ENCODE measurements at places on chromosomes 7 and 10.

GRCh38 chr7:38451840-38452239 is 178.4 kb upstream of the TARP start:
- H3K27ac ChIP-seq, result no peak overlapping the region
- no peak for DNase-seq
- no peaks in the 10 kb centered on the region for H3K36me3 ChIP-seq
- no peak overlapping the region for H3K4me3 ChIP-seq
- H3K27me3 ChIP-seq, result no peaks in the 10 kb centered on the region

DNA sequence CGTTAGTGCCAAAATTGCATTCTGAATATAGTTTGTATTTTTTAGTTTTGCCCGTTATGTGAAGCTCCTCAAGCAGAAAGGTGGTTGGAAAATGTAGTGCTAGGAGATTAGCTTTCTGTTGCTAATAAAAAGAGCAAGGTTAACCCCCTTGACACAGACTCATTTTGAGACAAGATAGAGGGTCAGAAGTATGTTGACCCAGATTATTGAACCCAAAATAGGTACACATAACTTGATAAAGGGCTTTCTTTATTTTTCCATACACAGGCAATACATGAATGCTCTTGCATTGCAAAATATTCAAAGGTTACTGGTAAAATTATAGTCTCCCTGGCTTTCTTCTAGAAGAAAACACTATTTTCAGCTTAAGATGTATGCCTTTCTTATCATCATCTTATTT is 10.0 kb upstream of the PON2 start:
- H3K4me1 ChIP-seq, result no peaks in the 10 kb centered on the region
- no peaks in the 10 kb centered on the region for H3K27me3 ChIP-seq
- no peak for DNase-seq
- no peaks in the 10 kb centered on the region for H3K36me3 ChIP-seq
- H3K27ac ChIP-seq, result no peak overlapping the region

- no peak overlapping the region for H3K4me3 ChIP-seq
- DNase-seq, result no peak
- H3K27me3 ChIP-seq, result no peaks in the 10 kb centered on the region
- no peaks in the 10 kb centered on the region for H3K4me1 ChIP-seq
- H3K27ac ChIP-seq, result no peak overlapping the region
These were observed 164.2 kb downstream of the NXPH1 start for GRCh38 chr7:8597565-8597964.

- no peaks in the 10 kb centered on the region for H3K27me3 ChIP-seq
- no peak overlapping the region for H3K27ac ChIP-seq
- no peak overlapping the region for H3K4me3 ChIP-seq
- peaks cover 4% of the 10 kb centered on the region for H3K36me3 ChIP-seq
- DNase-seq, result peak; percentile 45
- peaks cover 5% of the 10 kb centered on the region for H3K4me1 ChIP-seq
These were observed 20.8 kb upstream of the GGCT start for GRCh38 chr7:30525429-30525828.

DNA sequence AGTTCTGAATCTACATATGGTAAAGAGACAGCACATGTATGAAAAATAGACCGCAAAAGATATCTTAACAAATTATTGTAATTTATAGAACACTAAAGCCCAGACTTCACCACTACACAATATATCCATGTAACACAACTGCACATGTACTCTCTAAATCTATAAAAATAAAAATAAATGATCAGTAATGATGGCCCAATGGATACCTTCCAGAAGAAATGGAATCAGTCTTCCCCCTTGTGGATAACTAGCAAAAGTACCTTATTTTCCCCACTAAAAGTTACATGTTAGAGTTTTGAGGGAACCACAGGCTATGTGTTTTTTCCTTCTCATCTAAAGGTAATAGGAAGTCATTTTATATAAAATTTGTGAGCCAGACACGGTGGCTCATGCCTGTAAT is 25.7 kb downstream of the C7orf25 start:
- no peak overlapping the region for H3K4me3 ChIP-seq
- H3K27ac ChIP-seq, result no peak overlapping the region
- DNase-seq, result no peak
- peaks cover 5% of the 10 kb centered on the region for H3K4me1 ChIP-seq
- no peaks in the 10 kb centered on the region for H3K36me3 ChIP-seq

GRCh38 chr7:88201305-88201704 is 18.5 kb downstream of the SRI start:
- no peak overlapping the region for H3K27ac ChIP-seq
- H3K4me3 ChIP-seq, result no peak overlapping the region
- H3K4me1 ChIP-seq, result no peaks in the 10 kb centered on the region
- no peak for DNase-seq

DNA sequence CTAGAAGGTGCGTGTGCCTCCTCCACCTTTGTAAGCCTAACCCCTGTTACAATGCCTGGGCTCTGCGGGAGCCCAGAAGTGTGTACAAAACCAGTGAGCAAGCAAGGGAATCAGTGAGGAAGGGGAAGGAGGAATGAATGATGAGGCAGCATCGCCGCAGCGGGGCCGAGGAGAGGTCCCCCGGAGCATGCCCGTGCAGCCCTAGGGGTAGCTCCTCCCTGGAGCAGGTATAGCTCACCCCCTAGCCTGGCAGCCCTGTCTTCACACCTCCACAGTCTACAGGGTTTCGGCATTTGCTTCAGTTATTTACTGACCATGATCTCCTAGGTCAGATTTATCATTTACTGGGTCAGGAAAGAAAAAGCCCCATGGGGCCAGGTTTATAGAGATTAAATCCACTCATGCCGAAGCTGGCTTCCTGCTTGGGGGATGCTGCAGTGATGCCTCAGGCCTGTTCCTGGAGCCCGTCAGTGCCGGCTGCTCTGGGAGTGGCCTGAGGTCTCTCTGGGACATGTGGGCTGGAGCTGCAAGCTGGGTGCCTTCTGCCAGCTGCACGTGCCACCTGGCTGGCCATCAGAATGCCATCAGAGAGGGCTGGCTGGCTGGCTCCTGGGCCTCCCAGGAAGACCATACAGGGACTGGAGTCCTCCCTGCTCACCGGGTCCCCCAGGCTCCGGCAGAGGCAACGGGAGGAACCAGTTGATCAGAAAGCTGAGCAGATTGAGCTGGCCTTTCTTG is 138.9 kb downstream of the GRK5 start:
- no peak overlapping the region for H3K27ac ChIP-seq
- no peak for DNase-seq
- peaks cover 64% of the 10 kb centered on the region for H3K4me1 ChIP-seq

DNA sequence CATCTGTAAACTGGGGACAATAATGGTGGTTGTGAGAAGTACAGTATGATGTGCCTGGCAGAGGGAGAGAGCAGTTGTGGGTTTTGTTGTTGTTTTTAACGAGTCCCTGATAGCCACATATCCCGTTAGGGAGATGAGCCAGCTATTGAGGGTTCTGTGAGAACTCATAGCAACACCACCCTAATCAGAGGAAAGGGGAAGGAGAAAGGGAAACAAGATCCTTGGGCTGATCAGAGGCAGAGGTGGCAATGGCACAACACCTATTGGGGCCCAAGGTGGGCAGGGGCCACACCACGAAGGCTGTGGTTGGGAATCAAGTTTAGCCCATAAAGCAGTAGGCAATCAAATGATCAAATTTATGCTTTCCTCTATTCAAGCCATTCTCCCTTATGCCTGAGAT is 1.7 kb upstream of the MRPS24 start:
- no peak overlapping the region for H3K4me3 ChIP-seq
- H3K36me3 ChIP-seq, result peaks cover 37% of the 10 kb centered on the region
- no peak overlapping the region for H3K27ac ChIP-seq
- no peak for DNase-seq
- peaks cover 41% of the 10 kb centered on the region for H3K4me1 ChIP-seq

- H3K27me3 ChIP-seq, result no peaks in the 10 kb centered on the region
- H3K4me3 ChIP-seq, result no peak overlapping the region
- DNase-seq, result no peak
- peaks cover 40% of the 10 kb centered on the region for H3K36me3 ChIP-seq
- H3K4me1 ChIP-seq, result peaks cover 3% of the 10 kb centered on the region
These were observed 7.2 kb downstream of the ZNF467 start for GRCh38 chr7:149766135-149766675.

- H3K36me3 ChIP-seq, result no peaks in the 10 kb centered on the region
- no peak for DNase-seq
- no peak overlapping the region for H3K27ac ChIP-seq
These were observed 14.9 kb upstream of the GIMAP8 start for GRCh38 chr7:150435390-150436073.

- H3K4me1 ChIP-seq, result no peaks in the 10 kb centered on the region
- H3K4me3 ChIP-seq, result no peak overlapping the region
- H3K27me3 ChIP-seq, result no peaks in the 10 kb centered on the region
- no peak overlapping the region for H3K27ac ChIP-seq
- no peaks in the 10 kb centered on the region for H3K36me3 ChIP-seq
These were observed 613.8 kb upstream of the FOXK1 start for GRCh38 chr7:4068286-4068685.

- H3K36me3 ChIP-seq, result no peaks in the 10 kb centered on the region
- no peak for DNase-seq
- H3K4me3 ChIP-seq, result no peak overlapping the region
- H3K4me1 ChIP-seq, result no peaks in the 10 kb centered on the region
- no peaks in the 10 kb centered on the region for H3K27me3 ChIP-seq
These were observed 24.5 kb downstream of the STEAP1 start for GRCh38 chr7:90178679-90179278.

DNA sequence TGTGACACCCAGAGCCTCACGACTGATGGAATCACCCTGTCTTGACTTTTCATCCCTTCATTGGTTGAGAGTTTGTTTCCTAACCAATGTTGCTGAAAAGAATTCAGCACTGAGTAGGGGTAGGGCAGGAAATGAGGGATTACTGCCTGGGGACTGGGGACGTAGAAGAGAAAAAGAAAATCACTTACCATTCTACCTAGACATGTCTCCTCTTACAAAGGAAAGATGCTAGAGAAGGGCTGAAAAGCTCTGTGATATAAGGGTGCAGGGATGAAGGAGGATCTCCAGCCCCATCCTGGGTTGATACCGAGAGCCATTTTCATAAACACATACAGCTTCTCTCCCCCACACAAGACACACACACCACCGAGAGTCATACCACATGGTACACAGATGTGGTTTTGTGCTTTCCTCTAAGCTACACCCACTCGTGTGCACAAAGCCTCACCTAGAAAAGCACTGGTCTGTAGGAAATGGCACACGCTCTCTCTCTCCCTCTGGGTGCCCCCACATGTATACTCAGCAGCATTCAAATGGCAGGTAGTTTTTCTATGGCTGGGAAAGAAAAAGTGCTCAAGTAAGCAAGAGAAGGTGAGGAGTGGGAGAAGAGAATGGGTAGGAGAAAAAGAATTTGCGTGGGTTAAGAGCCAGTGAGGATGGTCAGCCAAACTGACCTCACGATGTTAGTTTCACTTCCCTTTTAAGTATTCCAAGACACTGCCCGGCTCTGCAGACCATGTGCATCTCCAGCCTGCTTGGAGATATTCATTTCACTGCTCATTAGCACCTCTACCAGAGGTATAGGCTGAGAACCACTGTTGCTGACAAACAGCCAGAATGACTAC is 85.8 kb downstream of the CALD1 start:
- DNase-seq, result no peak
- no peaks in the 10 kb centered on the region for H3K27me3 ChIP-seq
- H3K27ac ChIP-seq, result peak overlapping the region; percentile 73
- H3K4me1 ChIP-seq, result peaks cover 98% of the 10 kb centered on the region

- no peak overlapping the region for H3K27ac ChIP-seq
- peaks cover 4% of the 10 kb centered on the region for H3K4me1 ChIP-seq
- no peak overlapping the region for H3K4me3 ChIP-seq
- no peak for DNase-seq
These were observed 55.7 kb downstream of the TMEM209 start for GRCh38 chr7:130149281-130150139.

- no peaks in the 10 kb centered on the region for H3K36me3 ChIP-seq
- no peak overlapping the region for H3K4me3 ChIP-seq
- no peak for DNase-seq
- no peaks in the 10 kb centered on the region for H3K27me3 ChIP-seq
These were observed 104.5 kb downstream of the RAB11FIP2 start for GRCh38 chr10:117942226-117942625.

DNA sequence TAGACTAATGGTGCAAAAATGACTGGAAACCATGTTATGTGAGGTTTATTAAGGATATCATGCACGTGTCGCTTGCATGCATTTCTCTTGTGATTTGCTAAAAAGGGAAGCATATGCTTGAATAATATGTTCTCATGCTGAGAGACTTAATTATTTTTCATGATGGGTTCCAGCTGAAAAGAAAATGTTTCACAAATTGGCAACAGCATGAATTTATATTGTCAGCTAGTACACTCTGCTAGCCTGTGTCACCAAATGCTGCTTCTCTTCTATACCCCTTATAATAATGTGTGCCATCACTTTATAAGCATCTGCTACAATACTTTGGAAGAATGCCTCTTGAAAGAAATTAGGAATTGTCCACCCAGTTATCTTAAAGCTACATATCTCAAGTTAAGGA is 63.0 kb downstream of the GNAI1 start:
- H3K4me1 ChIP-seq, result peaks cover 11% of the 10 kb centered on the region
- no peak for DNase-seq
- no peaks in the 10 kb centered on the region for H3K36me3 ChIP-seq
- no peak overlapping the region for H3K4me3 ChIP-seq
- no peak overlapping the region for H3K27ac ChIP-seq

DNA sequence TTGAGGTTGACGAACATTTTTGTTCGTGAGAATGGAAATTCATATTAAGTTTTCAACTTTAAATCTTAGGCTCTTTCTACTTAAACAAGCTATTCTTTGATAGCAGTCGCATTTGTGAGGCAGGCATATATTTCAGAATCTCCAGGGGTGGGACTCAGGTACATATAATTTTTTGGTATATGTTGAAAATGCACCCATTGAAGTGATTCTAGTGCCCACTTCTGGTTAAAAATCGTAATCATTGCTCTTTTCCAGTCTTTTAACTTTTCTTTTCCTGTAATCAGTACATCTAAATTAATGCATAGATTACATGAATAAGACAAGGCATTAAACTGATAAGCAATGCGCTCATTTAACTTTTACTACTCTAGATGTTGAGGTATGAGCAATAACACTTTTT is 67.8 kb downstream of the ZNRF2 start:
- no peak overlapping the region for H3K4me3 ChIP-seq
- H3K27me3 ChIP-seq, result no peaks in the 10 kb centered on the region
- H3K27ac ChIP-seq, result no peak overlapping the region

DNA sequence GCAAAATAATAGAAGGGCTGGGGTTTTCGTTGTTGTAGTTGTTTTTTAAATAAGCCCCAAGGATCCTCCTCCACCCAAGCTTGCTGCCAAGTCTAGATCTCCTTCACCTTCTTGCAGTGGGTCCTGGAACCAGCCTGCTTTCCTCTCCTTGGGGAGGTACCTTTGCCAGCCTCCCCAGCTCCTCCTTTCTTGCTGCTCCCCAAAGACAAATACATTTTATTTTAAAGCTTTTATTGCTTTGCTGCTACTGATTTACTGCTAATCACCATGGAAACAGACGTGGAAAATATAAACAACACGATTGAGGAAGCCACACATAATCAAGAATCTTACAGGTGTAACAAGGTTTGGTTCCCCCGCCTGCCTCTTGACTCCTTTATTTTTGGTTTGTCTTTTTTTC is 17.4 kb upstream of the SLF2 start:
- no peaks in the 10 kb centered on the region for H3K4me1 ChIP-seq
- H3K27me3 ChIP-seq, result no peaks in the 10 kb centered on the region
- no peaks in the 10 kb centered on the region for H3K36me3 ChIP-seq
- H3K27ac ChIP-seq, result no peak overlapping the region
